ENCODE measurements at places on chromosomes 1 and 21.

DNA sequence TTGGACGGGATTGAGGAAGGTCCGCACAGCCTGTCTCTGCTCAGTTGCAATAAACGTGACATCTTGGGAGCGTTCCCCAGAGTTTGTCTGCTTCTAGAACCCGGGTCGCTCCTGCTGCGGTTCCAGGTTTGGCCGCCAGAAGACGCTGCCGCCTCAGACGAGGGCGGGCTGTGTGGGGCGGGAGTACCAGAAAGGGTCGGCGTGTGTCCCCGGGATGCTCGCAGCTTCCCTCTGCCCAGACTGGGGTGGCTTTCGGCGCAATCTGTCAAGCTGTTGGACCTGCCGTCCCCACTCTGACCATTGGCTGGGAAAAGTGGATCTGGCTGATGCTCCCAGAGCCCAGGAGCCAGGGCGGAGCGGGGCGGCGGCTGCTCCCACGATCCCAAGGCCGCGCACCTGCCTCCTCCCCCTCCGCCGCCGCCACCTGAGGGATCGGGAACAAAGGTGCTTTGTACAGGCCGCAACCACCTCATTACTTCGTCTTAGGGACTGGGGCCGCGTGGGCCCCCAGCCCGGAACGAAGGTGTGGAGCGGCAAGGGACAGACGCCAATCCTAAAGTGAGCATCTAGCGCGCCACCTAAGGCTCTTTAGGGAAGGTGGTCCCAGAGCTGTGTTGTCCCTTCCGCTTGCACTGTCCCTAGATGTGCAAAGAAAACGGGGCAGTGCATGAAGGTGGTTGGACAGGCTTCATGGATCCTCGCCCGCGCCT is 683 bp upstream of the EFNA4 start:
- peak; percentile 88 for DNase-seq

- DNase-seq: peak; percentile 35
Observed at GRCh38 chr1:43706598-43707189, 642 bp upstream of the ST3GAL3 start.

- DNase-seq: peak; percentile 49
Observed at GRCh38 chr21:33236766-33237165, 7.0 kb downstream of the IFNAR2 start.

DNA sequence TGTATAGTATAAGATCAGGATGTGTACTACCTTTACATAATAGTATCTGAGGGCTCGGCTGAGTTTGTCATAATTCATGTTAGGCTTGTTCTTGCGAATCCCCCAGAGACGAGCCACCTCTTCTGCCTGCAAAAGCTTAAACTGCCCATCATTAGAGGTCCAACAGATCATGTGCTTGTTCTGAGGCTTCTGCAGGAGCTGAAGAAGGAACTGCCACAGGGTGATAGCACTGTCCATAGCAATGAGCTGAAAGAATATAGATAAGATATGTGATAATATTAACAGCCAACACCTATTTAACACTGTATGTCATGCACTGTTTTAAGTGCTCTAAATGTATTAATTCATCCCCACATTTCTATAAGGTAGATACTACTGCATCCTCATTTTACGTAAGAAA is 8.2 kb downstream of the ELK4 start:
- DNase-seq: no peak

GRCh38 chr1:151289080-151289935 is 7.2 kb downstream of the ZNF687 start:
- no peak for DNase-seq

DNA sequence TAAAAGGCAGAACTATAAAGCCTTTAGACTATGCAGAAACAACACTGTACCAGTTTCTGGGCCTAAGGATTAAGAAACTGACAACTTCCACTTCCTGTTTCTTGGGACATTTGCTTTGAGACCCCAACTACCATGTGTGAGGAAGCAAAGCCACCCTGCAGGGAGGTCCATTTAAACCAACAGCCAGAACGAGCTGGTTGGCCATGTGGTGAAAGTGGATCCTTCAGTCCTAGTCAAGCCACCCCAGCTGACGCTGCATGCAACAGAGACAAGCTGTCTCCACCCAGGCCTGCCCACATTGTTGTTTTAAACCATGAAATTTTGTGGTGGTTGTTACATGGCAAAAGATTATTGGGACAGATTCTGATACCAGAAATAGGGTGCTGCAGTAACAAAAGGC is 31.8 kb upstream of the SLFNL1 start:
- no peak for DNase-seq

DNA sequence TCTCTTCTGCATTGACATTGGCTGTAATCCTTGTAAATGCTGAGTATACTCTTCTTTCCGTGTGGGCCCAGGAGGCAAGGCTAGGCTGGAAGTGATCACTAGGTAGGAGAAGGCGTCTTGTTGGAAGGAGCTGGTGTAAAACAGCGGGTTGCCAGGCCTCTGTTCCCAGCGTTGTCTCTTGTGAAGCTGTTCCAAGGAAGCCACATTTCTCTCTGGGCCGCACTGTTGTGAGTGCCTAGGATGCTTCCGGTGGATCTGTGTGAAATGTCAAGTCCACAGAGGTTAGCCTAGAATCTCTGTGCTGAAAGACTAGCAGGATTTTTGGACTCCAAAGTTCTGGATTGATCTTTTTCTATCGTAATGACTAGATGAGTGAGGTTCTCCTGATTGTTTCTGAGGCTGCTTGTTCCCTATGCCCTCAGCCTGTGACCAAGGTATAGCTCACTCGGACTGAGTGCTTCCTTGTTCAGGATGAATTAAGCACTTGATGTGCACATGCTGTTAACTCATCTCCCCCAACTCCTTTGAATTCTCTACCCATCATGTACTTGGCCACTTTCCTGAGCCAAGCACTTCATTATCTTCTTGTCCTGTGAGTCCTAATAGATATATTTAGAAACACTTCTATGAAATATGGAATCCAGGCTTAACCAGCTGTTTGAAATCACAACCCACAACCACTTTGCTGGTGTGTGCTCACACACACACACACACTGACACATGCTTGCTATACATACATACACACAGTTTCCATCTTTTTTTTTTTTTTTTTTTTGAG is 63.3 kb downstream of the PBX1 start:
- DNase-seq: no peak

- DNase-seq: peak; percentile 86
Observed at GRCh38 chr1:41466146-41466545, 18.3 kb downstream of the EDN2 start.

DNA sequence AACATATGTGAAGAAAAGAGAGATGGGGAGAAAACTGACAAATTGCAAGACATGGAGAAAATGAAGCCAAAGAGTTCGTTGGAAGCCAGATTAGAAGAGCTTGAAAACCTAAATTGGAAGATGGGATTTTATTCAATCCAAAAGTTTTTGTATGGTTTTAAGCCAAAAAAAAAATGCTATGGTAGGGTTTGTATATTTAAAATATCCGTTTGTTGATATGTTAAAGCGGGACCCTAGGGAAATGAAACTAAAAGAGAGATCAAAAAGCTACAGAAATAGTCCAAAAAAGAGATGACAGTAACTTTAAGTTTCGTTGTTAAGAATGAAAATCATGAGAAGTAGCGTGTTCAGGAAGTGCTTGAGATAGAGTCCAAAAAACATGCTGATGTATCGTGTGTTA is 617.7 kb upstream of the ADGRL2 start:
- DNase-seq: no peak

DNA sequence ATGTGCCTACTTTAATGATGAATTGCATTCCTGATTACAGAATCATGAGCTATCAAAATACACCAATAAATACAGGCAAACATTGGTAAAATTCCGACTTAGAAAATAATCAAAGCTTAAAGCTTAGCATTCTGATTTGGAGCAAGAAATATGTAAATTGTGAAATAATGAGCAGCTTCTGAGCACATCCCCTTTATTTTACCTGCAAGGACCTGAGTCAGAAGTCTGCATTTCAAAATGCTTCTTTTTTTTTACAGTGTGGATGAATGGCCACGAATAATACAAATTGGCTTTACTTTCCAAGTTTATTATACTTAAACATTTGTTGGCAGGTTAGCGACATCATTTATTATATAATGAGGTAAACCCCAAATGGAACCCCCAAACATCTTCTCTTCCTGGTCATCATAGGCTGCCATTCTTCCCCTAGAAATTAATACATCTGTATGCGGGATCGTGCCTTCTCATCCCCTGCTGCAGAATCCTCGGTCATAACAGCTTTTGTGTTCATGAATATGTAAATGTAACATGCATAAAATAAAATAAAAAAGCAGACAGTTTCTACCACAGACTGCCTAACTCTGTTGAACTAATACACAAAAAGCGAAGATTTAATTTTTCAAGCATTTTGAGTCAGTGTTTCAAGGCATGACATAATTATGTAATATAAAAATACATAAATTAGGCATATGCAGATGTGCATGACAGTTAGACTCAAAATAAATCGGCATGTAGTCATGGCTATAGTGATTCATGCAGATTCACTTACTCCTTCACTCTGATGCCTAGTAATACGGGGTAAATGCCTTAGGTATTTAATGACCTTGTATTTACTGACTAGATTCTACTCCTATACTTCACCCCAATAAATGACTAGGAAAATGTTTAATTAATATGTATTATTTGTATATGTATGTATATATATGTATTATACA is 339.7 kb downstream of the USP25 start:
- DNase-seq: no peak

Data from stomach (tissue), 19 donors.